ENCODE measurements at places on chromosomes 12 and 14.
A peak's percentile ranks its signal among the peaks of the same experiment; 100 is the strongest.

DNA sequence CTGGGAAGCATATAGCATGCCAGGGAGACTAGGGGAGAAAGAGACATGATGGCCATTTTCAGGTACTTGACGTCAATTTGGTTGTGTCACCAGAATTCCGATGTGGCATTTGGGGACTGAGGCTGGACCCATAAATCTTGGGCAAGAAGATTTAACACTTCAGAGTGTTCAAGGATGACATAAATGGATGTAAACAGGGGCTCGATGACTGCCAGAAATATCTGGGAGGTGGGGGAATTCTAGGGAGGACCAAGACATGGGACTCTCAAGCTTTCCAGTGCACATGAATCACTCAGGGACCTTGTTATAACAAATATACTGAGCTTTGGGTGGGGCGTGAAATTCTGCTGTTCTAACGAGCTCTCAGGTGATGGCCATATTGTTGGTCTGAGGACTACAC, 17.8 kb downstream of the HAL start:
- DNase-seq: no peak

- DNase-seq: peak; percentile 41
Measured at GRCh38 chr12:7411343-7411742, 32.6 kb downstream of the CD163L1 start.

DNA sequence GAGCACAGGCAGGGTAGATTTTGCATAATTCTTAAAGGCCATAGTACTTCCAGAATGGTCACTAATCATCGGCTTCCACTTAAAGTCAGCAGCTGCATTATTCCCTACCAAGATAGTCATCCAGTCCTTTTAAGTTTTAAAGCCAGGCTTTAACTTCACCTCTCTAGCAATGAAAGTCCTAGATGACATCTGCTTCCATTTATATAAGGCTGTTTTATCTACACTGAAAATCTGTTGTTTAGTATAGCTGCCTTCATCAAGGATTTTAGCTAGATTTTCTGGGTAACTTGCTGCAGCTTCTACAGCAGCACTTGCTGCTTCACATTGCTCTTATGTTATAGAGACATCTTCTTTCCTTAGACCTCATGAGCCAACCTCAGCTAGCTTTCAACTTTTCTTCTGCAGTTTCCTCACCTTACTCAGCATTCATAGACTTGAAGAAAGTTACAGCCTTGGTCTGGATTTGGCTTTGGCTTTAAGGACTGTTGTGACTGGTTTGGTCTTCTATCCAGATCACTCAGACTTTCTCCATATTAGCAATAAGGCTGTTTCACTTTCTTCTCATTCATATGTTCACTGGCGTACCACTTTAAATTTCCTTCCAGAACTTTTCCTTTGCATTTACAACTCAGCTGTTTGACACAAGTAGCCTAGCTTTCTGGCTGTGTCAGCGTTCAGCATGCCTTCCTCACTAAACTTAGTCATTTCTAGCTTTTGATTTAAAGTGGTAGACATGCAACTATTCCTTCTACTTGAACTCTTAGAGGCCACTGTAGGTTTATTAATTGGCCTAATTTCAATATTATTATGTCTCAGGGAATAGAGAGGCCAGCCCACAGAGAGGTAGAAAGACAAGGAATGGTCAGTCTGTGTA, 209.9 kb upstream of the GARIN2 start:
- no peak for DNase-seq

DNA sequence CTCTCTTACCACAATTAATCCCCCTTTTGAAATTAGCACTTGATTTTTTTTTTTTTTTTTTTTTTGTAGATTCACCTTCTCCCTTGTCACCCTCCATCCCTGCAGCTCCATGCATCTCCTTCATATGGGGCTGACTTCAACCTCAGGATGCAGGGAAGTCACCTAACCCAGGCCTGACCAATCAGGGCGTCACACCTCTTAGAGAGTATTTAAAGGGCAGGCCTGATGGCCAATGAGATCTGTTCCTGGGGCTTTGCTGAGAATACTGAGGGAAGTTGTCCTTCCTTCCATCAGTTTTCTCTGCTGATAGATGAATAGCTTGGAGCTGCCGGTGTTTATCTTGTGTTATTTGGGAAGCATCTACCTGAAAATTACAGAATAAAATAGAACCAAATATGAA, 1104.7 kb upstream of the TMEM132C start:
- DNase-seq: no peak

Data from NCI-H2171 (cell line).